Foreskin fibroblast (primary cell): ENCODE measurements at places on chromosomes 2 and 18.

GRCh38 chr18:24114924-24115549 lies 23.8 kb upstream of the CABYR start:
- no peak for DNase-seq

DNA sequence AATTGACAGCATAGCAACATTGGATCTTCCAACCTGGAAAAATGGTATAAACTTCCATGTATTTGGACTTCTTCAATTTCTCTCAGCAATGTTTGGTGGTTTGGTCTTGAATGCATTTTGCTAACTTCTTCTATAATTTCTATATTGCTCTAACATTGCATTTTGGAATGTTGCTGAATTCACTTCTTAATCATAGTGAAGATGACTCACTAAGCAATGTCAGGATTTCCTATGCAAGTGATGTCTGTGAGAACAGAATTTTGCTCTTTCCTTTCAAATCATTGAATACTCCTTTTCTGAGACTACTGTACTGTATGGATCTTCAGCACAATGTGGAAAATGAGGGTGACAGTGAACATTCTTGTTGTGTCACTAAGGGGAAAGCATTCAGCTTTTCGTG lies 28.9 kb upstream of the CDH19 start:
- peak; percentile 1 for DNase-seq

DNA sequence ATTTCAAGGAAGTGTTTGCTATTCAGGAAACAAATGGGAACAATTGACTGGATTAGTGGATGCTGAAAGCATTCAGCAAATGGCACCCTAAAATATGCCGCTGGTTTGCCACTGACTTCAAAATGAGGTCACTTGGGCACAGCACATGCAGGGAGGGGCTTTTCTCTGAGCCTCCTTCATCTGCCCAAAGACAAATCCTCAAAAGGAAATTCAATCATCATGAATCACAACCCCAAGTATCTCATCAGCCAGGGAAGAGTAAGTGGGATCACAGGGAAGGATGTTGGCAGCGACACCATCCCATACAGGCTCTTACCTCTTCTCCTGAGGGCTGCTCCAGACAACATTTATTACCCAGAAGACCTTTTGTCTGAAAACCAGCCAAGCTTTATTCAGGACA lies 14.4 kb upstream of the SP140L start:
- DNase-seq, result peak; percentile 52

DNA sequence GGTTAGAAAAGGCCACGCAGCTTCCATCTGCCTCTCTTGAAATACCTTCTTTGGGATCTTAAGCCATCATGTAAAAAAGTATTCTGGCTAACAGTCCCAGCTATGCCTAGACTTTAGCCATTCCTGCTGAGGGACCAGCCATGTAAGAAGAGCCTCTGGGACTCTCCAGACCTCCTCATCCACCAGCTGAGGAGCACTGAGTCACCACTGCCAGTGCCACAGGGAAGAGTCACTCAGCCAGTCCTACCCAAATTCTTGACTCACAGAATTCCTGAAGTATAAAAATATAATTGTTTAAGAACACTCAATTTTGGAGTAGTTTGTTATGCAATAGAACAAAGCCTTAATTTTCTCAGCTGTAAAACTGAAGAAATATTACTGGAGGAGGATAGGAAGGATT lies 436.7 kb downstream of the ZEB2 start:
- peak; percentile 87 for DNase-seq

DNA sequence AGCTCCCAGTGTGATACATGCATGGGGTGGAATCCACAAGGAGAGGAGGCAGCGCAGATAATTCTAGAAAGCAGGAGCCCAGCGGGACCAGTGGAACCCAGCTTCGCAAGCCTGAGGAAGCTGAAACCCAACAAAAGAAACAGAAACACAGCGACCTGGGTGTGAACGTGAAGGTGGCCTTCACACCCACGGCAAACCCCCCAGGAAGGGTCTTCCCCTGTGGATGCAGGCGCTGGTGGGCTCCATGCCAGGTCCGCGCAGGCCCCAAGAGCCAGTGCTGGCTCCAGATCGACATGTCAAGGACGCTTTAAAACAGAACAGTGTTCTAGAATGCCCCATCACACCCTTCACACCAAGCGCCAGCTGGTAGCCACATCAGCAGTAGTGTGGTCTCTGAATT lies 22.1 kb downstream of the KIF1A start:
- no peak for DNase-seq

DNA sequence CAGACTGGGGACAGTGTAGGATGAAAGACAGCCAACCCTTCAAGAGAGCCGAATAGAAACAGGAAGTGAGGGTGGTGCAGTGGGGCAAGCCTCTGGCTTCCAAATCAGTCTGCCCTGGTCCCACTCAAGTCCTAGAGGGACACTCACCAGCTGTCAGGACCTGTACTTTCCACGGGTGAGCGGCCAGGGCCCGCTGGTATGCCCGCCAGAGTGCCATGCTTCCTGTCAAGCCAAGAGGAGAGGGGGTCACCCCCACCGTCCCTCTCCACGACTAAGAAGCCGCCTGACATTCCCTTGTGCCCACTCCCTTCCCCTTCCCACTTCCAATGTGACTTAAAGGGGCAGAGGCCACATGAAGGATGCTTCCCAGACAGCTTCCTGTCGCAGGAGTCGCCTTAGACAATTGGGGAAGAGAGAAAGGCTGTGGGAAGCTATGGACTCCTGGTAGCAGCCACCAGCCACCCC lies 564 bp downstream of the MPV17 start:
- DNase-seq, result no peak

GRCh38 chr2:118853651-118854291 lies 6.3 kb upstream of the EN1 start:
- no peak for DNase-seq

GRCh38 chr2:69383176-69383812 lies 3.7 kb downstream of the GFPT1 start:
- no peak for DNase-seq

GRCh38 chr2:101223814-101224231 lies 28.9 kb upstream of the CNOT11 start:
- peak; percentile 41 for DNase-seq

DNA sequence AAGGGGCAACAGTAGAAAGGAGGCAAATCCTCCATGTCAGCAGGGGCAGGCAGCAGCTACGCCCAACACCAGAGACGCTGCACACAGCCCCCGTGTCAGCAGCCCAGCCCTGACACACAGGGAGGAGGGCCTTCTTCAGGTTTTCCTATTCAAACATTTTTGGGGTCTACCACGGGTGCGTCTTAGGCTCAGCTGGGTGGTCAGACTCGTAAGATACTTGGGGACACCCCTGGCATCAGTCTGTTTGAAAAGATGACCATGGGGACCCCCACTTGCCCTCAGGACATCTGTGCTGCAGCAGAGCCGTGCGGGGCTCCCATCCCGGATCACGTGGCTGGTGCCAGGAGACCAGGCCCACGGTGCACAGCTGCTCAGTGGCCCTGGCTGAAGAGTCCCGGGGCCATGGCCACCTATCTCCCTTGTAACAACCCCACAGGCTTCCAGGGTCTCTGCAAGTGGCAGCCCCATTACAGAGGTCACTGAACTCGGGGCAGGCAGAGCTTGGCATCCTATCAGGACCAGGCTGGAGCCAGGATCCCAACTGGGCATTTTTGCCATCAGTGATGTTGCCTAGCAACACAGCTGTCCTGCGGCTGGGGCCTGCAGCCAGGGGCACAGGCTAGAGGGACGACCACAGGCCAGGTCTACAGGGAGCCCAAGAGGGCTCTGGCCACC lies 82.5 kb downstream of the EDAR start:
- DNase-seq, result no peak
